ENCODE measurements at places on chromosomes 13 and 19.
A peak's percentile ranks its signal among the peaks of the same experiment; 100 is the strongest.

- H3K4me3 ChIP-seq = no peak overlapping the region
- H3K27me3 ChIP-seq = peaks cover 9% of the 10 kb centered on the region
- no peaks in the 10 kb centered on the region for H3K36me3 ChIP-seq
- DNase-seq = no peak
- no peak overlapping the region for H3K27ac ChIP-seq
These were observed 687 bp downstream of the MATK start for GRCh38 chr19:3785451-3785937.

DNA sequence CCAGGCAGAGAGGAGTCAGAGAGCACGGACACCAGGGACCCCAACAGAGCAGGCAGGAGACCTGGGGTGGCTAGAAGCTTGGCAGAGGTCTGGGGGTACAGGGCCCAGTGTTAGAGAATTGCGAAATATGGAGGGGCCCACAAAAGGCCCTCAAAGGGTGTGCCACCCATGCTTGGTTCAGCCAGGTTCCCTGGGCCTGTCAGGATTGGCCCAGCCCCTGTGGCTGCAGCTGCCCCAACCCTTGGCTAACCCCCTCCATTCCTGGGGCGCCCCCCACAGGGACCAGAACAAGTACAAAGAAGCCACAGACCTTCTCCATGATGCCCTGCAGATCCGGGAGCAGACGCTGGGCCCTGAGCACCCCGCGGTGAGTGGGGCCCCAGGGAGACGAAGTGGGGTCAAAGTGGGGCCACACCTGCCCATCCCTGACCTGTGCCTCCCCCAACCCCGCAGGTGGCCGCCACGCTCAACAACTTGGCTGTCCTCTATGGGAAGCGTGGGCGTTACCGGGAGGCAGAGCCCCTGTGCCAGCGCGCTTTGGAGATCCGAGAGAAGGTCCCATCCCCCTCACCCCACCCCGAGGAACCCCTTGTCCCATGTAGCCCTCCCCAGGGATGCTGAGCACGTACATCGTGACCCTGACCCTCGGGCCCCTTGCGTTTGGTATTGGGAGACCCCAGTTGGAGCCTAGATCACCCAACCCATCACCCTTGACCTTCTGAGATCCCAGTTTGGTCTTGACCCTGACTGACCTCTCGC lies 8.0 kb downstream of the KLC3 start:
- peak; percentile 79 for DNase-seq
- H3K4me1 ChIP-seq = no peaks in the 10 kb centered on the region
- no peaks in the 10 kb centered on the region for H3K27me3 ChIP-seq
- peaks cover 28% of the 10 kb centered on the region for H3K36me3 ChIP-seq

DNA sequence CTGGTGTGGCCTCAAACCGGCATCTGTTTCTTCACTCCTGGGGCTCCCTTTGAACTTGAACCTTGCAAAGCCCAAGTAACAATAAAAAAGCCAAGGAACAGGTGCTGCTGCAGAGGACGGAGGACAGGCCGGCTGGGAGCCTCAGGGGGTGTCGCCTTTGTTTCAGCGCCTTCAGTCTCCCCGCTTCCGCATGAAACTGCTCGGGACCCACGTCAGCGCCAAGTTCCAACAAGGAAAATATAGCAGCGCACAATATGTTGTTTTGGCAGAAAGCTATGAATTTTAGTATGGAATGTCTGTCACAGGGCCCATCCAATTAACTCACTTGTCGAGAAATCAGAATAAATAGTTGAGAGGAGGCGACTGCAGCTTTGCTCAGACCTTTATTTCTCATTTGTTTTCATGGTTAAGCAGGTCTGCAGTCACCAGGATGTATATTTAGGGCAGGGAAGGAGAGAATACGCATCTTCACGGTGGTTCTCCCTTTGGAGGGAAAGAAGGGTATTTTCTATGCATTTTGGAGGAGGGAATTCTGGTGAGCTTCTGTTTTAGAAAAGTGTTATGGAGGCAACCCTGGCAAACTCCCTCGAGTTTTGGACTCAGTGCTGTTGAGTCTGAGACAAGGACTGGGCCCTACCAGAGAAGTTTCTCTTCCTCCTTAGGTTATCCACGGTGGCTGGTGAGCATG lies 34.3 kb upstream of the MEDAG start:
- H3K4me1 ChIP-seq = peaks cover 56% of the 10 kb centered on the region
- H3K36me3 ChIP-seq = no peaks in the 10 kb centered on the region
- H3K27ac ChIP-seq = peak overlapping the region; percentile 99
- H3K4me3 ChIP-seq = no peak overlapping the region

DNA sequence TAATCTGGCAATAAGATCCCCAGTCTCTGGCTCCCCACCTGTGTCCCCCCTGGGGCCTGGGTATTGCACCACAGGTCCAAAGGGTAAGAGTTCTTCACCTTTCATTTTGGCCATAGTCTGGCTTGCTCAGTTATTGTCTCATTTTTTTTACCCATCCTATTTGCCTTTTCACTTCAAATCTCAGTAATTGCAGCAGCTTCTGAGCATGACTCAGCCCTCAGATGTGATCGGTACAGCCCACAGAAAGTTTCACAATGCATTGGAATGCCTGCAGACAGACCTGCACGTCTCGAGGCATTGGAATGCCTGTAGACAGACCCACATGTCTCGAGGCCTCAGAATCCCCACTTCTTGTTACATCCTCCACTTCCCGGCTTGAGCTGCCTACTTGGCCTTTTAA lies 173.6 kb downstream of the NUFIP1 start:
- H3K27ac ChIP-seq = peak overlapping the region; percentile 56
- no peaks in the 10 kb centered on the region for H3K36me3 ChIP-seq
- no peaks in the 10 kb centered on the region for H3K27me3 ChIP-seq
- DNase-seq = peak; percentile 90
